ENCODE measurements at places on chromosomes 13 and 19. TPM values are rescaled to one million over a fixed set of nuclear protein-coding genes. Genes with fewer than 3 reads are reported as not detected.

TM9SF2 gene
- polyA plus RNA-seq = 40.0 TPM

LILRB2 gene
- polyA plus RNA-seq = not detected

DNA sequence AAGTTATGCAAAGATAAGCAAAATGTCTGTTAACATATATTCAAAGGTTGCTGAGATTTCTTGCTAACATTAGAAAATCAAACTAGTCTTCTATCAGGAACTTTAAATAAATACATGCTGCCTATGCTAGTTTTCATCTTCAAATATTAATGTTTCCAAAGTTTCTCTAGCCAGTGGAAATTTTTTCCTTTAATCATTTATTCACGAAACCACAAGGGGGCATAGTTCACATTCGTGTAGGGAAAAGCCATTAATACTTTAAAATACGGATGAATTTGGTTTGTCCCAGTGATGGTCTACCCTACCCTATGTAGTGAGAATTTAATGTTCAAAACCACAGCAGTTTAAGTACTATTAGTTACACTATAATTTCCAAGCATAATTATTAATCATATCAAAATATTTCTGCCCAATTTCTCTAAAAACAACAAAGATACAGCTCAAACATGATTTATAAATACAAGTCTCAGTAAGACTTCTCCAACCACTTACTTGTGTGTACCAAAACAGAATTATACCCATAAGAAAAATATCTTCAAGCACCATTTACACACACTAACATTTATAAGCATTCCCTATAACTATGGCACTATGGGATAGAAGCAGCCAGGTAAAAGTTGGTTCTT, 16.2 kb downstream of the NUFIP1 start:
- DNase-seq = no peak

DNA sequence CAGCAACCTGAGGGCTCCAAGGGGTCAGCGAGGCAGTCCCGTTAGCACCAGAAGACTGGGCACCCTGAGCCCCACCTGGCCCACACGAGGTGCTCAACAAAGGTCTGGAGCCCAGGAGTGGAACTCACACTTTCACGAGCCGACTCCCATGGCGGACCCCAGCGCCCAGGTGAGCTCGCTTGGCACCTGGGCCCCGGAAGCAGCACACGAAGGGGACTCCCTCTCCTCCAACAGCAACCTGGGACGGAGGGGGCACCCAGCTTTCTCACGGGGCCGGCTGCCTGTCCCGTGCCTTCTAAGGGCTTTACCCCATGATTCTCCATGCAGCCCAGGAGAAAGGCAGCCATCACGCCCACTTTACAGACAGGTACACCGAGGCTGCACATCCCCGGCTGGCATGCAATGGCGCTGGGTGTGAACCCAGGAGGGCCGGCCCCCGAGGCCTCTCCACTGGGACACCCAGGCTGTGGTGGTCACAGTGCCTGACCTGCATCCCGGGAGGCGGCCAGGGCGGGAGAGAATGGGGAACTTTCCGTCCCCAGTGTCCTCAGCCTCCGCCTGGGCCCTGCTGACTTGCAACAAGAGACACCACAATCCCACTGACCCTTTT, 5.0 kb downstream of the PIP5K1C start:
- no peak for DNase-seq

- DNase-seq = no peak
Observed at GRCh38 chr13:97848886-97849285, 104.6 kb upstream of the IPO5 start.

CA11 gene
- polyA plus RNA-seq = 71.4 TPM

DNA sequence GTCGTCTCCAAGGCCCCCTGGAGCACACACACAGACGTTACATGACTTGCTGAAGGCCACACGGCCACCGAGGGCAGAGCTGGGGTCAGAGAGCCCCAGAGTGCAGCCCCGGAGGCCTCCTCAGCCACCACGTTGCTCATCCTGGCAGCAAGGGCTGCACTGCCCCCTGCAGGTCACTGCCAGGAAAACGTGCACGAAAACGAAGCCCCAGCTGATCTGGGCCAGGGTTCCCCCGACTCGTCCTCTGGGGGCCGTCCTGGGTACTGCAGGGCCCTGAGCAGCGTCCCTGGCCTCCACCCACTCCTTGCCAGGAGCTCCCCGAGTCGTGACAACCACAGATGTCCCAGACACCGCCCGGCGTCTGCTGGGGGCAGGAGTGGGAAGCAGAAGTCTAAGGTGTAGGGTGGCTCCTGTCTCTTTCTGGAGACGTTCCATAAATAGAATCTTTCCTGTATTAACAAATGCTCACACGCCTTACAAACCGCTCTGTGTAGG, 3.4 kb downstream of the TPGS1 start:
- peak; percentile 98 for DNase-seq

GRCh38 chr13:33958964-33959363, 141.0 kb downstream of the RFC3 start:
- no peak for DNase-seq

DNA sequence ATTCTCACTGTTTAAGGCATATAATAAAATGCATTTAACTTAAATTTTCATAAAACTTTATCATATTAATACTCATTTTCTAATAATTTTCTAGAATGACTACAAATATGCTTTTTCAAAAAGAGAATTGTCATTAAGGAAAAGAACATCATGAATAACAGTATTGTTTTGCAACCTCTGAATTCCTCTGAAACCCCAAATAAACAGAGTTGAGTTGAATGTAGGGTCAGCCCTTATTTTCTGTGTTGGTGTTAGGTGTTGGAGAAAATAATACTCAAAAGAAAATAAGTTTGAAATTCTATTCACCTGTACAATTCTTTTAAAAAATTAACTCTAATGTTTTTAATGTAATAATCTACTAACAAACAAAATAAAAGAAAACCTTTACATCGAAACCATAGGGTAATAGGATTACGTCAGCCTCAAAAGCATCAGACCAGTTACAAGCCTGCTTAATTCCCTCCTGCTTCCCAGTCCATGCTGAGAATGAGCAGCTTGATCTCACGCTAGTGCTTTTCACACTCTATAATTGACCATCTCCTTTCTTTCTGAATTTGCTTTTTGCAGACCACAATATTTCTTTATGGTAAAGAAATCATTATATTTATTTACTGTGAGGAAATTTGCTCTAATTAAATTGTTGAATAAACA, 160.9 kb downstream of the PCDH9 start:
- DNase-seq = no peak

DNA sequence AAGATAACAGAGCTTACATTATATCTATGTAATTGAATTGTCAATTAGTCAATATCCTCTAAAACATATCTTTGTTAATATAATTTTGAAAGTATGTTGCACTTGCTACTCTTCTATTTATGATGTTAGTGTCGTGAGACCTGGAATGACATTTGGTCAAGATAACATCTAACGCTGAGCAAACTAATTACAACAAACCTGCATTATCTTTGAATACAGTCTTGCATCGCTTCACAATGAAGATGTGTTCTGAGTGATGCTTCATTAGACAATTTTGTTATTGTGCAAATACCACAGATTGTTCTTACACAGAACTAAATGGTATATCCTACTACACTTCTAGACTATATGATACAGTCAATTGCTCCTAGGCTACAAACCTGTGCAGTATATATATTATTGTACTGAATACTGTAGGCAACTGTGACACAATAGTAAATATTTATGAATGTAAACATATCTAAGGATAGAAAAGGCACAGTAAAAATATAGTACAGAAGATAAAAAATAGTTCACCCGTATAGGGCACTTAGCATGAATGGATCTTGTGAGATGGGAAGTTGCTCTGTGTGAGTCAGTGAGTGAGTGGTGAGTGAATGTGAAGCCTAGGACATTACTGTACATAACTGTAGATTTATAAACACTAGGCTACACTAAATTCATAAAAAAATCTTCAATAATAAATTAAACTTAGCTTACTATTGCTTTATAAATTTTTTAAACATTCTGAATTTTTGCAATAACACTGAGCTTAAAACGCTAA, 1773.8 kb downstream of the PCDH9 start:
- DNase-seq = no peak

DNA sequence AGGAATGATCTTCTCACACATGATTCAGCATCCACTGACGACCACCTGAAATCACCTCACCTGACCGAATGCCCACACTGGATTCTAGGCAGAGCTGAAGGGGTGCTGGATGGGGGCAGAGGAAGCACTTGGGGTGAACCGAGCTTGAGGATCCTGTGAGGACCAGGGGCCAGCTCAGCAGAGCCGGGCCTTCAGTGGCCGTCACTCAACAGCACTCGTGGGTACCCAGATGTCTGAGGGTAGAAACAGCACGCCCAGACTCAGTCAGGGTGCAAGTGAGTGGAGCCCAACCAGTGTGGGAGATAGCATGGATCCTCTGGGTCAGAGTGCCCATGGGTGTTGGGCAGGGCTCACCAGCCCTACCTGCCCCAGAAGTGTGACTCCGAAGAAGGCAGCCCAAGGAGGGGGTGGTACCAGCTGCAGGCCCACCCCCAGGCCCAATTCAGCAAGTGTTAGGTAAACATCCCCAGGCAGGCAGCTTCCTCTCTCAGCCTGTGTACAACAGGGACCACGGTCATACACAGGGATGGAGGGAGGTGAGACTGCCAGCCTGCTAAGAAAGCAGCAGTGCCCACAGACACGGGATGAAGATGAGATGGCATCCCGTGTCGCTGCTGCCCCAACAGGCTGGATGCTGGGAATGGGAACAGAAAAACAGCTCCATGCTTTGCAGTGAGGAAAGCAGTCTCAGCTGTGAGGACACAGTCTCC, 16.6 kb downstream of the GJA3 start:
- DNase-seq = no peak

SLC5A5 gene
- 2.2 TPM for polyA plus RNA-seq

DNA sequence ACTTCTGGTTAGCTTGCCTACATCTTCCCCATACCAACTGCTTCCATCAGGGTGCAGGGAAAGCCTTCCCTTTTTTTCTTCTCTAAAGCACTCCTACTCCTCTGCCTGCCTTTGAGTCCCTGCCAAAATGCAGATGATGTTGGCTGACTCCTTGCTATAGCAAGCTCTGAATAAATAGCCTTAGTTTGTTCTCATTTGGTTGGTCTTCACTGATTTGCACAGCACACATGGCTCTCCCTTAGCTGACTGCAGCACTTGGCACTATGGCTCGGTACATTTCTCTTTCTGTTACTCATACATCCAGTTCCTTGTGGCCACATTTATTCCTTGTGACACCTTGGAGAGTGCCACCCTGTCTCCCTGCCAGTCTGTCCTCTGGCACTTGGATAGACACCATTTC, 249.8 kb downstream of the DCLK1 start:
- DNase-seq = no peak

GRCh38 chr19:19053508-19054314, 10.1 kb upstream of the SLC25A42 start:
- peak; percentile 84 for DNase-seq

GCDH gene
- 134 TPM for polyA plus RNA-seq

PSG11 gene
- polyA plus RNA-seq = not detected

DNA sequence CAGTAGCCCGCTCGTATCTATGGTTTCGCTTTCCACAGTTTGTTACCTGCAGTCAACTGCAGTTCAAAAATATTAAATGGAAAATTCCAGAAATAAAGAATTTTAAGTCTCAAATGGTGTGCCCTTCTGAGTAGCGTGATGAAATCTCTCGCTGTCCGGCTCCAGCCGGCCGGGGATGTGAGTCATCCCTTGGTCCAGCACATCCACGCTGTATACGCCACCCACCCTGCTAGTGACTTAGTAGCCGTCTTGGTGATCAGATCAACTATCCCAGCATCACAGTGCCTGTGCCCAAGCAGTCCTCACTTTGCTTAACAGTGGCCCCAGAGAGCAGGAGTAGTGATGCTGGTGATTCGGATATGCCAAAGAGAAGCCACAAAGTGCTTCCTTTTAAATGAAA, 40.0 kb downstream of the ZNF331 start:
- no peak for DNase-seq

Data from H1 (cell line).